ENCODE measurements at places on chromosomes 6 and 20.

DNA sequence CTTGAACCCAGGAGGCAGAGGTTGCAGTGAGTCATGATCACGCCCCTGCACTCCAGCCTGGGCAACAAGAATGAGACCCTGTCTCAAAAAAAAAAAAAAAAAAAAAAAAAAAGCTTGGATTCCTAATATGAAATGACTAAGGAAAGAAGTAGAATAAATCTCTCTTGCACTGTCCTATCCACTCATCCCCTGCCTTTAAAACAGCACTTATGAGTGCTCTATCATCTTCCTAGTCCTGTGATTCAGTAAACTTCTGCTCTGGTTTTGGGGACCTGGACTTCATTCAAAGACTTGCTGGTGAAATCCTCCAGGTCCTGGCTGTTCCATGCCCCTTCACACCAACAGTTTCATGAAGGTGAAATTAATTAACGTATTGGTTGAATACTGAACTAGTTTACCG, 29.6 kb downstream of the TNFAIP3 start:
- no peak for DNase-seq

GRCh38 chr20:51725584-51726176, 42.5 kb downstream of the ATP9A start:
- no peak for DNase-seq

- DNase-seq: no peak
Measured at GRCh38 chr20:7272512-7272911, 505.0 kb downstream of the BMP2 start.

GRCh38 chr6:100657678-100658330, 193.1 kb upstream of the SIM1 start:
- no peak for DNase-seq

DNA sequence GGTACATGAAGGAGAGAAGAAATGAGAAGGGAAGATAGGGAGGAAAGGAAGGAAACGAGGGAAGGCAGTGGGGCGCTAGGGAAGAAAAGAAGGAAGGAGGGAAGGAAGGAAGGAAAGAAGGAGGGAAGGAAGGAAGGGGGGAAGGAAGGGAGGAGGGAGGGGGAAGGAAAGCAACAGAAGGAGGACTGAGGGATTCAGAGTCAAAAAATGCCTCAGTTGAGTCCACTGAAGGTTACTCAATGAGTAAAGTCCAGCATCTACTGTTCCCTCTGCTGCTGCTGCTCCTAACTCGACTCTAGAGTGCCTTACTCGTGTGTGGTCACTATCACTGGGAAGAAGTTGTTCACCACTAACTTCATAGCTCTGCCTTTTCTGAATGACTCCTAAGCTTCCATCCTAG, 33.8 kb downstream of the PHACTR1 start:
- no peak for DNase-seq

- DNase-seq: no peak
Measured at GRCh38 chr6:134026597-134026996, 25.8 kb downstream of the SLC2A12 start.

DNA sequence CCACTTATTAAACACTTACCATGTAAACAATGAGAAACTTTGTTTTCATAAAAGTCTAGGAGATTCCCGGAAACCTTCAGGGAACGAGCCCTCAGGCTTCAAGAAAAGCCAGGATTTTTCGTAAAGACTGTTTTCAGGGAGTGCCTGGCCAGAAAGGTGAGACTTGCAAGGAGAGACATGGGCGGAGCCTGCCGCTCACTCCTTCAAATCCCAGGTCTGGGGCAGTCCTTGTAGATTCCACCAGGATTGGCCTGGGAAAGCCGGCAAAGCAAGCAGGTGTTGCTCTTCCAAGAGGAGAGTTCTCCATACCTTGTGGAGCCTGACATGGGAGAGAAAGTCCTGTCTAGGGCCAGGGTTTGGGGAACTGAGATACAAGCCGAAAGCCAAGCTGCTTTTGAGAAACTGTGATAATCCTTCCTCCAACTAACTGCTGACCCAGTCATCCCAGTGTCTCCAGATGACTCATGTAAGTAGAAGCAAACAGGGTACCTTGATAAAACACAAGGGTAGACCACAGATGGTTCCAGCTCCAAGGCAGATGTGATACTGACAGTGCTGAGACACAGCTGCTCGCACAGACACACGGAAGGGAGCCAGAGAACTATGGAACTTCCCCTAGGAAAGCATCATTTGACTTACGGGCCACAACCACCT, 69.4 kb upstream of the NAA20 start:
- peak; percentile 28 for DNase-seq

DNA sequence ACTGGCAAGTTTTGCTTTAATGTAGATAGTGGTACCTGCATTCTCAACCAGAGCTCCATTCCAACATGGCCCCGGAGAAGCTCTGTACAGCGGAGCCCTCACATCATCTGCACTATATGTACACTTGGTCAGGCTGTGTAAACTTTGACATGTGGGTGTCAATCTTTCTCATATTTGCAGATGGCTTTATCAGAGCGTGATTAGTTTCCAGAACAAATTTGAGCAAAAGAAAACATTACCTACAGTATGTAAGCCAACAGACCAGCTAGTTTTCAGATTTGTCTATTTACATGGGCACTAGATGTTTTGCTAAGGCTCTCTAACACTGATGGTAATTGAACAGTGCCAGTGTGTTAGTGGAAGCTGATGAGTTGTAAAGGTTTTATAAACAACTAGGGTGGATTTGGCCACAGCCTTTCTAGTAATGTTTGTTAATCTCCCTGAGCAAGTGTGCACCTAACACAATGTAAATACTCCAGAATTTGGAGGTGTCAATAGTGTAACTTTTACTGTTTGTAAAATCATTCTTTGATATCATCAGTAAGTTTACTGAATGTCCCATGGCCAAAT, 131.8 kb downstream of the FOXA2 start:
- DNase-seq: no peak

DNA sequence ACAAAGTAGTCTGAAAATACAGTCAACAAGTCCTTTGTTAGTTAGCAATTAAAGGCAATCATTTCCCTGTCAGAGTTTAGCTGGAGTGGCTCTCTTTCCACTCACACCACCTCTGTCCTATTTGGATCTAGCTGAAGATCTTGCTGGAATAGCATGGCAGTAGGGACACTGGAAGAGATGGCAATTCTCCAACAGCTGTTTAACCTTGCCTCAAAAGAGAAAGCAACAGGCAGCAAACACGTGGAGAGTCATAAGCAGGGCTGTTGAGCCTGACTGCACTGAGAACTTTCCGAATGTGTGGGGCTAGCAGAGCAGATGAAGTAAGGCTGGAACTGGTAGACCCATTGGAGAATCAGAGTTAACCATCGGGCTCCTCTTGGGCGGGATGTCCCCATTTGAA, 38.0 kb upstream of the PRSS35 start:
- no peak for DNase-seq

DNA sequence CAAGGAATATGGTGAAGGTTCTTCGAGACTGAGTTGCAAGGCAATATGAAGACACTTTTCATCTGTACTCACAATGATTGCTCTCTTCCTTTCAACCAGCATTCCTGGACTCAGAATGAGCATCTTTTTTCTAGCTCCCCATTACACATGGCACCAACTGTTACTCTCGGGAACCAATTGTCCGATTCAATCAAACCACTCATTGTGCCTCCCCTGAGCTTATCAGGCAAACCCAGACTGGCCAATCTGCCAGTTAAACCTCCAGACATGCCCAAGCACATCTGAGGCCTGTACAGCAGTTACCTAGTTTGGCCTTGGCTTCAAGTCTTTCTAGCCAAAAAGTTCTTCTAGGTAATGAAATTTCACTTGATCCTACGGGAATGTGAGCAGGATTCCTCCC, 164.1 kb downstream of the ID4 start:
- no peak for DNase-seq

DNA sequence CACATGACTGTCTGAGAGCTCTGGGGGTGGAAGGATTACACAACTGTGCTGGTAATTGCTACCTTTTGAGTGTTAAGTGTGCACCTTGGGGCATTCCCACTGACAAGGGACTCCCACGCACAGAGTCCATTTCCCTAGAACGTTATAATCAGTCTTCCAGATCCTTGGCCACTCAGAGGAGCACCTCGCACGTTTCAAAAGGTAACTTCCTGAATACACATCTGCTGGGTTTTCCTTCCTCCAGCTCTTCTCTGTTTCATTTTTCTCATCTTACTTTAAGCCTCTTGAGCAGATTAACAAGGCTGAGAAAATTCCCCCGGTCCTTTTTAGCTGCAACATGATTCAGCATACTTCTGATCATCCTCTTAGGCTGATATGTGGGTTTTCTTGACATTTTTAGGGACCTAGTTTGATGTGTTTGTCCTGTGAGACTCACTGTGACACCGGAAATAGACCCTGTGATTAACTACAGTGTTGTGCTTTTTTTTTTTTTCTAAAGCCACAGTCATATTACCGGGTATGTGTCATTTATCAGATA, 98.4 kb upstream of the DUSP22 start:
- no peak for DNase-seq

- no peak for DNase-seq
Measured at GRCh38 chr6:118913161-118913560, 19.2 kb downstream of the ASF1A start.

GRCh38 chr6:35411066-35411465, 41.1 kb upstream of the FANCE start:
- no peak for DNase-seq

DNA sequence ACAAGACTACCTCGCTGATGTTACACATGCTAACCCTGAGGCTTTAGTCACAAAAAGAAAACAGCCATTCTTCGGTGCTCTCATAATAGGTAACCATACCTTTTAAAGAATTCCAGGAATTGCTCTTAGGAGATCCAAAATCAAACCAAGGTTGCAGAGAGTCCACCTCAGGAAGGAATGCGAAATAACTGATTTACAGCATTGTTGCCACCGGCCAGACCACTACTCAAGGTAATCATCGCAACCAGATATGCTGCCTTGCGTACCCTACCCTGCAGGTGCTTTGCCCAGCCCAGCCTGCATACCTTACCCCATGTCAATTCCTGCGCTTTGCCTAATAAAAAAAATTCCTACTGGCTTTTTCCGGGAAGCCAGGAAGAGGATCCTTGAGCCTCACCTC, 27.0 kb downstream of the NUP153 start:
- DNase-seq: no peak

- DNase-seq: no peak
Measured at GRCh38 chr20:1825938-1826445, 69.2 kb upstream of the SIRPA start.
